ENCODE measurements at places on chromosomes 5 and 9.

DNA sequence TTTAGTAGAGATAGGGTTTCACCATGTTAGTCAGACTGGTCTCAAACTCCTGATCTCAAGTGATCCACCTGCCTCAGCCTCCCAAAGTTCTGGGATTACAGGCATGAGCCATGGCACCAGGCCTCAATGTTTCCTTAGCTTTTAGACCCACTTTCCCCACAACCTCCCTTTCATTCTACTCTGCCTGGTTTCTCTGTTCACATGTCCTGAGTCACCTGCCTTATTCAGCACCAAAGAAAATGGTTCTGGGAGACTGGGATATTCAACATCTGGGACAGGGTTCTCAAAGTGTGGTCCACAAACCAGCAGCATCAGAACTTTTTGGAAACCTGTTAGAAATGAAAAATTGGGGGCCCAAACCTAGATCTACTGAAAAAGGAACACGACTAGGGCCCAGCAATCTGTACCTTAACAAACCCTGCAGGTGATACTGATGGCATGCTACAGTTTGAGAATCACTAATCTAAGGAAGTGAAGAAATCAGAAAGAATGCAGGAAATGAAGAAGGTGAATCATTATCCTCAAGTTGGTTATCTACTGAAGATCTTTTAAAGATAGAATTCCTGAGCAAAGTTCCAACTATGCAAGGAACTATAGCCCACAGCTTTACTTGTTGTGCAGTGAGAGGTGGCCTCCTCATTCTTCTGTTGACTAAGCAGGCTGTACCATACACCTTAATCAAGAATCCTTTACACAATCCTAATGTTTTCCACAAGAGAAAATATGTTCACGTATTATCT is 51.8 kb upstream of the CTNNAL1 start:
- peak; percentile 13 for DNase-seq

DNA sequence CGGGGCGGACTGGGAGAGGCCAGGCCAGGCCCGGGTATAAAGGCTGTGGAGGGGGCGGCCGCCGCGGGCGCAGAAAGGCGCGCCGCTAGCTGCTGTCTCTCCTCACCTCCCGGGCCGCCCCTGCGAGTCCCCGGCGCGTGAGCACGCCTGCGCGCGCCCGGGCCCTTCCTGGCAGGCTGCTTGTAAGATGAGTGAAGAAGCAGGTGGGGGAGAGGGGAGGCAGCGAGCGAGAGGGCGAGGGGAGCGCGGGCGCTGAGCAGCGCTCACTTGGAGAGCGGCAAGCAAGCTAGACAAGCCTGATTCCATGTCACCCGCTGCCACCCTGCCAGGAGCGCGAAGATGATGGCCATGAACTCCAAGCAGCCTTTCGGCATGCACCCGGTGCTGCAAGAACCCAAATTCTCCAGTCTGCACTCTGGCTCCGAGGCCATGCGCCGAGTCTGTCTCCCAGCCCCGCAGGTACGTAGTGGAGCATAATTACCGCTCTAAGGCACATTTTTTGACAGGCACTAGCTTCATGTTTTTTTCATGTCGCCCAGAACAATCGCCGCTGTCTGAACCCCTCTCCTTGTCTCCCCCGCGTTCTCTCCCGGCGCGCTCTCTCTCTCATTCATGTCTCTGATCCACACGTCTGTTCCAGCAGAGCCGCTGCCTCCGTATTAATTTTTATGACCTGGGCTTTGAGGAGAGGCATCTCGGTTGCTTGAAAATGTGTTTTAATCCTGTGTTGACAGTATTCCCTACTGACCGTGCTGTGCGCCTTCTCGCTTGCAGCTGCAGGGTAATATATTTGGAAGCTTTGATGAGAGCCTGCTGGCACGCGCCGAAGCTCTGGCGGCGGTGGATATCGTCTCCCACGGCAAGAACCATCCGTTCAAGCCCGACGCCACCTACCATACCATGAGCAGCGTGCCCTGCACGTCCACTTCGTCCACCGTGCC is at the start of gene POU4F3:
Gene POU4F3, plus strand, starts transcription at position 66 of the 941 bp plus-strand sequence. Its CDS starts 274 bp downstream, at position 340.
- no peak for DNase-seq

DNA sequence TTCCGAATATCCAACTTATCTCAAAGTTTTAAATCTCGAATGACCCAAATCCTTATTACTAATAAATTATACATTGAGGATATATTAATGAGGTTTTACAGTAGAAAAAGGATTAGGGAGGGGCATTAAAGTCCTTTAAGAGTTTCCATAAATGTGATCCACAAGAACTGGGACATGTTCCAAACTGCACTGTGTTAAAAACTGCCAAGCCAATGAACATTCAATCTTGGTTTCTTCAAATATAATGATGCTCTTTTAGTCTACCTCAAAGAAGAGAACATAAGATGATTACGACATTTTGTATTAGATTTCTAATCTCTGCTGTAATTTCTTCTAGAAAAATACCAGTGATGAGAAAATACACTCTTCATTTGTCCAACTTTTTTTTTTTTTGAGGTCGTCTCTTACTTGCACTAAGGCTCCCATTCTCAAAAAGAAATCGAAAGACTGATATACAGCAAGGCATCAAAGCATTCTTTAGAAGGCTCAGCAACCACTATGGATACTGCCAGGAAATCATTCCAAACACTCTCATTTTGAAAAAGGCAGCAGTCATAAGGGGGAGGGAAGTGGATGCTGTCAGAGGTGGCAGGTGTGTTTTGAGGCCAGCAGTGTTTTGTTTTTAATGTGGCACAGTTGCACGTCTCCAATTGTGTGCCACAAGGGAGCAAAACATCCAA is 1.7 kb downstream of the PTAR1 start:
- no peak for DNase-seq

GRCh38 chr9:92631452-92632343 is 38.2 kb downstream of the IPPK start:
- no peak for DNase-seq

DNA sequence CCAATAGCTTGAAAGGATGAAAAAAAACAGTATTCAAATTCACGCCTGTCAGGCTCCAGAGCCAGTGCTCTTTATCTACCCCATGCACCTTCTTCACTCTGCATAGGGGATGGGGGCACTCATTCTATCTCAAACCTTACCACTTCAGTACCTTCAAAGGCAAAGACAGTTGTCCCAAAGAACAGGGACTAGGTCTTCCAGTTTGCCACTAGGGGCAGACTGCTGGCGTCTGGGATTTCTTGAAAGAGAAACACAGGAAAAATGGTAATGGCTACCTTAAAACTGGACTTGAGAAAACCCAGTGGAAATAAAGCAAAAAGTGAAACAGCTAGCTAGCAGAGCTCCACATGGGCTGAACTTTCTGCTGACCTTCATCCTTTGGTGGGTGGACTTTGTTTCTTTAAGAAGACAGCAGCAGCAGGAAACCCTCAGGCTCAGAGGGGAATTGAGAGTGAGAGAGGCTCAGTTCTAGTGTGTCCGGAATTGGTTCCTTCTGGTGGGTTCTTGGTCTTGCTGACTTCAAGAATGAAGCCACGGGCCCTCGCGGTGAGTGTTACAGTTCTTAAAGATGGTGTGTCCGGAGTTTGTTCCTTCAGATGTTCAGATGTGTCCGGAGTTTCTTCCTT is 41.0 kb upstream of the SLC36A1 start:
- no peak for DNase-seq

- no peak for DNase-seq
These were observed 316.4 kb downstream of the ARHGAP26 start for GRCh38 chr5:143086546-143086907.

DNA sequence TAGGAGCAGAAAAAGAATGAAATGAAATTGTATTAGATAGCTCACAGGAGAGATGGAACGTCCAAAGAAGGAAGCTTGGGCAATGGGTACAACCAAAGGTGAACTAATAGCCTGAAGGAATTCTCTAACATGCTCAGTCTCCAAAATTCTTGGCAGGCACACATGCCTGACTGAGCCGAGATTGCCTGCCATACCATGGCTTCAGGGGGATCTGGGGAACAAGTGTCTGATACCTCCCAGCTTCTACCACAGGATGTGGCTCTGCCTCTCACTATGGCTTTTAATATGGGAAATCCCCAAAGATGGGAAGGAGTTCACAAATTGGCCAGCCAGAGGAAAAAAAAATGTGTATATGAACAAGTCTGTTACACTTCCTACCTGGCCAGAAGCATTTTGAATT is 3.6 kb upstream of the PALM2AKAP2 start:
- DNase-seq: no peak

- DNase-seq: no peak
These were observed 55.4 kb upstream of the RNF130 start for GRCh38 chr5:180126716-180127681.

DNA sequence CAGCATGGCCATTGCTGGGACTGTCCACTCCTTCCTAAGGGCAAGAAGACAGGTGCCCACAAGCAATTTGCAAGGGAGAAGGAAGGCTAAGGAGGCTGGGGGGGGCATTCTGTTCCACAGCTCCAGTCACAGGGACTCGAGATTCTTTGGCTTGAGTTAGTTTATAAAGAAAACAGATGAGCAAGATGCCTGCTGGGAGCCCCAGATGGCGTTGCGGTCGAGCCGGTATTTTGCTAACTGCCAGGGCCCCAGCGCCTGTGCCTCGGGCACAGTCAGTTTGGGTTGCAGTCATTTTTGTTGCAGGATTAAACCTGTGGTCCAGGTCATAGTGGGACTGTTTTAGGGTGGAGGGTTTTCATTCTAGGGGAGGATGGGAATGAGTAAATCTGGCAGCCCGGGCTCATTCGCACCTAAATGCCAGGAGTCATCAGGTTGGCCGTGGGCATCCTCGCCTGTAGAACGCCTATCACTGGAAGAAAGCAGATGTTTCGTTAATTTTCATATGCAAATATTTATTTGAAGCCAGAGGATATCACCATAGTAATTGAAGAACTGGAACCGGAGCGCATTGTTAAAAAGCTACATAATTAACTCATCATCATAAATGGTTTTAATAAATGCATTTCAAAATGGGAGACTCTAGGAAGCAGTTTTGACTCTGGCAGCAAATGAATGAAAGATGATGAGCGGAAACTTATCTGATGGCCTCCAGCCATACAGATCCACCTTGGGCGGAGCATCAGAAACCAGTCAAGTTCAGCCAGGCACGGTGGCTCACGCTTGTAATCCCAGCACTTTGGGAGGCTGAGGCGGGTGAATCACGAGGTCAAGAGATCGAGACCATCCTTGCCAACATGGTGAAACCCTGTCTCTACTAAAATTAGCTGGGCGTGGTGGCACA is 87.1 kb upstream of the FCN2 start:
- peak; percentile 39 for DNase-seq

GRCh38 chr9:92590377-92590776 is 54.6 kb upstream of the ECM2 start:
- no peak for DNase-seq

- DNase-seq: no peak
These were observed 8.2 kb upstream of the DRD1 start for GRCh38 chr5:175452166-175452565.

DNA sequence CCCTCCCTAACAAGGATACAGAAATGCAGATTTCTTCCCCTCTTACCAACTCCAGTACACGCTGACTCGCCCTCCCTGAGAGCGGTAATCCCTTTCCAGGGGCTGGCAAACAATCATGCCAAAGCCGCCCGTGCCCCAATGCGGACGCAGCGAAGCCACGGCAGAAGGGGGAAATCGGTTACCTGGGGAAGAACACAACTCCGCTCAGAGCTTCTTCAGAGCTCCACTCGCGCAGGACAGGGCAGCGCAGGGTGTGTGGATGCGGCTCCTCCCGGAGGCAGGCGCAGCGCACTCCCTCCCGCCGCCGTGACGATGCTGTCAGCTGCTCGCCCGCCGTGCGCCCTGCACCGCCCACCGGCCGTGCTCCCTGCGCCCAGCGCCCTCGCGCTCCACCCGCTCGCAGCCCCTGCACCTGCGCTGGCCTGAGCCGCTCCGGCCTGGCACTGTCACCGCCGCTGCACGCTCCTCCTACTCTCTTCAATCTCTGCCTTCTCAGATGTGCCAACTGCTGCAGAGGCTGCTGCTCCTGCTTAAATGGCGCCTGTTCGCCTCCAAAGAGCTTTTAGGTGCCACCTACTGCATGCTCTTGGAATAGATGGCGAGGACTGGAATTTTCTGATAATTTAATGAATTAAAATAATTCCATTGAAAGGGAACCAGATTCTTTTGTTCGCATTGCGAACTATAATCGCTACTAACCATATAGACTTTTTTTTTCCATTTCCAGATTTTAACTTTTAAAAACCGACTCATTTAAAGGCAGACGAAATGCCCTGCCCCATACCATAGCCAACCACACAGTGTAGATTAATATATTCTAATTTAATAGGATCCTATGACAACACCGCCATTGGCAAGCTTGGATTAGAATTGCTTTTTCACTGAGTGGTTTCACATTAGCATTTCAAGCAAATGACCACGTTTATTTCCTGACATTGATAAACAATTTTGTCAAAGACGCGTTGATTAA is at the start of gene DIRAS2:
Gene DIRAS2, minus strand, starts transcription at position 255 of the 970 bp plus-strand sequence. CDS start 28,997 bp downstream, outside the sequence.
- no peak for DNase-seq

- DNase-seq: no peak
These were observed 14.5 kb upstream of the KCNMB1 start for GRCh38 chr5:170403675-170404074.

DNA sequence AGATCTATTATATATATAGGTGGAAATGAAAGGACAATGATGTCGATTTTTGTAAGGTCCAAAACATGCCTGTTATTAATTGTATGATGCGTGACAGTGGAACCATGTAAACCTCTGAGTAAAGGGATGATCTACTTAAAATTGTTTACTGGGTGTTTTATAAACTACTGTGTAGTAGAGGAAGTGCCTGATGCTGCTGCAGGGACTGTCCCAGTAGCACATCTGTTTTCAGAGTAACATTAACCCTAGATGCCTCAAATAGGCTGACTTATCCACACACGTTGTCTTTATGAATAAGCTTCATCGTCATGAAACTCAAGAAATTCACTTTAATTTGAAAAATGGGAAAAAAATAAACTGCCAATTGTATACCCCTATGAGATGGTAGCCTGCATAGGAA is 1.7 kb downstream of the CAMK4 start:
- DNase-seq: no peak

- no peak for DNase-seq
These were observed 173.4 kb upstream of the CDH12 start for GRCh38 chr5:23026252-23027170.

- peak; percentile 61 for DNase-seq
These were observed 19.4 kb downstream of the CCNH start for GRCh38 chr5:87393331-87393730.

- DNase-seq: no peak
These were observed 5.5 kb downstream of the CSNK1G3 start for GRCh38 chr5:123517476-123517875.

DNA sequence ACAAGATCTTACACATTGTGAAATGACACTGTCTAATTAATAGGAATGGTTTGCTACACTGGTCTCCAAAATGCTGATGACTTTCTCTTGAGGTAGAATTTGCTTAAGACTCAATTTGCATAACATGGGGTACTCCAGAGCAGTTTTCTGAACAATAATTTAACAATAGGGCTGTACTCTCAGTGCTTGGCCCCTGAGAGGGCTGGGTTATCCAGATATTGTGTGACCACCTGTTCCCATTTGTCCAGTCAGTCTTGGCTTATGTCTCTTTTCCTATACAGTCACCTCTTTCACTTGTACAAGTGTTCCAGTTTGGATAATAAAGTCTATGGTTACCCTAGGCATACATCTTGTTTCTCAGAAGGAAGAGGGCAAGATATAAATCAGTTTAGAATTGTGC is 17.9 kb downstream of the ZSWIM6 start:
- no peak for DNase-seq

GRCh38 chr5:158812408-158812807 is 287.3 kb downstream of the EBF1 start:
- DNase-seq: no peak
